ENCODE measurements at places on chromosomes 7 and 10.

DNA sequence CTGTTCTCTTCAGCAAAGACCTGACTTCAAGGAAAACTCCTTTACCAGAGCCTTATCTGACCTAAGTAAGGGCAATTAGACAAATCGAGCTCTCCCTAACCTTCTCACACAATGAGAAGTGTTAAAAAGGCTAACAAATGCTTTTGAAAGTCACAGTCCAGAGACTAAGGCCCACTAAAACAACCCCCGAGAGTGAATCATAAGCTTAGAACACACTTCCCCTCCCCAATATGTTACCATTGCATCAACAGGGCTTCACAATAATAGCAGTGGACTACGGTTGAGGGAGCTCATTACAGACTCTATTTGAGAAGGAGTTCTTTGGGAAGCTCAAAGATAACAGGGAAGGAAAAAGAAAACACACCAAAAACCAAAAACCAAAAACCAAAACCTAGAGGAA lies 28.6 kb upstream of the ZEB1 start:
- no peak for DNase-seq

- DNase-seq: peak; percentile 19
Measured at GRCh38 chr10:132526676-132527075, 10.9 kb upstream of the INPP5A start.

- no peak for DNase-seq
Measured at GRCh38 chr7:155729847-155730246, 82.4 kb downstream of the SHH start.

- no peak for DNase-seq
Measured at GRCh38 chr10:86801995-86802394, 45.6 kb downstream of the BMPR1A start.

GRCh38 chr10:79429751-79430150 lies 15.7 kb downstream of the ZCCHC24 start:
- no peak for DNase-seq

DNA sequence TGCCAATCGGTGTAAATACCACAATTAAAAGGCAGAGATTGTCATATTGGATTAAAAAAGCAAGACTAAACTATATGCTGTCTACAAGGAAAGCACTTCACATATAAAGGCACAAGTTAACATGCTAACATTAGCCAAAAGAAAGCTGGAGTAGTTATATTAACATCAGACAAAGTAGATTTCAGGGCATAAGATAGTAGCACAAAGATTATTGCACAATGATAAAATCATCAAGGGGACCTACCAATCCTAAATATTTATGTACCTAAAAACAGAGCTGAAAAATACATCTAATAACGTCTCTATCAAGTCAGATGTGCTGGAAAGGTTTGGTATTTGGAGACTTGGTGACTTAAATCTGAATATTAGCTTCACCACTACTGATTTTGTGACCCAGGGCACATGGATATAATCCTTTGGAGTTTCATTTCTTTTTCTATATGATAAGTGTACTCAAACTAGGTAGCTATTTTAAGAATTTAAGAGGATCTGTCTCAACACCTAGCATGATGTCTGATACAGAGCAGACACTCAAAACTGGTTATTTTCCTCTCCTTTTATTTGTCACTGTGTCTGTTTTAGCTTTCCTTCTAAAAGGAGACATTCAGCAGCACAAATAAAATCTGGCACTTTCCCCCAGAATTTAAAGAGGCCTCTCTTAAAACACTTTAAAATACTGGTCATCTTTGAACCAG lies 156.5 kb downstream of the DOCK4 start:
- no peak for DNase-seq

DNA sequence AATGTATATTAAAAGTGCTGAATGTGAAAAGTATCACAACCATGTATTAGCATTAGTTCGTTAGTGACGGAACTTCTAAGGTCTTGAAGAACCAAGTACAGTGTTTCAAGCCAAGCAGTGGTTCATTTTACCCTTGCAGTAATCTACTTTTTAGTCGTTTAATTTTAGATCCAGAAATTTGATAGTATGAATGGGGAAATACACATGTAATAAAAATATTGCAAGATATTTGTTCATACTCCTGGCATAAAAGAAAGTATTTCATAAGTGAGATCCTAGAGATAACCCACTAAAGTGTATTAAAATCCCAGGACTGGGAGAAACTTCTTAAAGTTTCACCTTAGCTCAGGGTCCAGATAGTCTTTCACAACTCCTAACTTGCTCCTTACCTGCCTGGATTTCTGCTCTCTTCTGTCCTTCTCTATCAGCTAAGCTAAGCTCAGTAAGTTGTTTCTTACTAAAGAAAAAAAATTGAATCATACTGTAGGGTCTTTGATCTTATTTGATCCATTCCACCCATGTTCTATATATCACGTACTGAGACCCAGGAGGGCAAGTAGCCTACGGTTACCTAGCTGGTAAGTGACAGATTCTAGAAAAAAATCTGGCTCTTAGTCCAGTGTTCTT lies 1.5 kb downstream of the BCAP29 start:
- no peak for DNase-seq

GRCh38 chr10:50788951-50789945 lies 49.5 kb downstream of the ASAH2B start:
- no peak for DNase-seq

- no peak for DNase-seq
Measured at GRCh38 chr7:80830010-80830409, 88.8 kb downstream of the SEMA3C start.

DNA sequence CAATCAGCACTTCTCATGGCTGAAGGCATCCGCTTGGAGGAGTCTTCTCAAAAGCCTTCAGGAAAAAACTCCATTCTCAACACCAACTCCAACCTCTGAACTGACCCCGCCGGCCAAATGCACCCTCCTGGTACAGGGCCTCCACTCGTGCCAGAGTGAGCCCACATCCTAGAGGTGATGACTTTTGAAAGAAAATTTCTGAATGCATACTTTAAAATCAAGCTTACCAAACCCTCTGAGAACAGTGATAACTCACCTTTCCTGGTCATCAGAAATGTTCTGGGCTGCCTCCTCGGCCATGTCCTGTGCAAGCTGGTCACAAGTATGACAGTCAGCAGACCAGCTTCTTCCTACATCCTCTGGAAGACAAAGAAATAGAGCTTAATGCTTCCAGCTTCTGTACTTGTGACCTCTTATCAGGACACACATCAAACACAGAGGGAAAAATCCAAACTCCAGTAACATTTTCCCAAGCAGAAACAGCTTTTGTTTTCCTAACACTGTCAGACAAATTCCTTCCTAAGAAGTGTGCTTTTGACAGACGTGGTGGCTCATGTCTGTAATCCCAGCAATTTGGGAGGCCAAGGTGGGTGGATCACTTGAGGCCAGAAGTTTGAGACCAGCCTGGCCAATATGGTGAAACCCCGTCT lies at the start of gene PKD1L1:
TSS of gene PKD1L1 (minus strand) at position 326 of the 650 bp plus-strand sequence. CDS start at position 300, 26 bp downstream.
- no peak for DNase-seq

- no peak for DNase-seq
Measured at GRCh38 chr7:47516386-47516785, 65.5 kb downstream of the TNS3 start.

- no peak for DNase-seq
Measured at GRCh38 chr10:43124574-43125273, 13.5 kb upstream of the CSGALNACT2 start.

DNA sequence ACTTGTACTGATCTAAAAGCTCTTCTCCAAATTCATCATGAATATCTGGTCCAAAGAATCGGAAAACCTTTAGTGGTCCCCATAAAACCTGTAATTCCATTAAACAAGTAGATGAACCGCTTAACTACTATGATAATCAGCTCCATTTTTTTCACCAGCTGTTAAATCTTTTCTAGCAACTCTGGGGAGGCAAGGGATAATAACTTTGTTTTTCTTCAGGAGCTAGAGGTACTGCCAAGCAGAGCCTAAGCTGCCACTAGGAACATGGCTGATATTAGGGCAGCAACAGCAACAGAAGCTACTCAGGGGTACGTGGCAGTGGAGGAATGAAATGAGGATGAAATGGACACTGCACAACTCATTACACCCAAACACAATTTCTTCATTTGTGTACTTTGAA lies 138.0 kb downstream of the SRPK2 start:
- no peak for DNase-seq

DNA sequence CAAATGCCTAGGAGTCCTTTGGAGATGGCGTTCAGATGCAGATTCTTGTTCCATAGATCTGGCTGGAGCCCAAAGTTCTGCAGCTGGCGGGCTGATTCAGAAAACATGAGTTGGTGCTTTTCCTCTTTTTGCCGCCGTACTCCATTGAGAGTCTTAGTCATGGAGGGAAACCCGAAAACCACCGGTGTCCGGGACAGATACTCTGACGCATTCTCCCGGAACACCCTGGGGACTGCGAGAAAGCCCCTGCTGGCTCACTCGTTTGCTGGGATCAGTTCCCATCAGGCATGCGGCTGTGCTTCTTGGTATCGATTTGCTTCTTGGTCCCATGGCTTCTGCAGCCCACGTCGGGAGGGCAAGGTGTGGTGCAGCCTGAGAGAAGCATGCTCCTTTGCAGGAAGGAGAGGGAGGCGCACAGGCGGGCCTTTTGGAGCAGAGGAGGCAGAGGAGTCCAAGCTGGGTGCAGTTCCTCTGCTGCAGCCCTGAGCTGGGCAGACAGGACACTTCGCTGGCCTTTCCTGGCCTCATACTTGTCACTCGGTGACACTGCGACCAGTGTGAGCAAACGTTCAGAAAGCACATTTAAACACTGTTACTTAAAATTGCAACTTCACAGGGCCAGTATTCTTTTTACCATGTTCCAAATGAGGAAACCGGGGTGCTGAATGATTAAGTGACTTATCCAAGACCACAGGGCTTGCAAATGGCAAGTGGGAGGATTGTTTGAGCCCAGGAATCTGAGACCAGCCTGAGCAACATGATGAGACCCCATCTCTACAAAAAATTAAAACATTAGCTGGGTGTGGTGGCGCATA lies 30.6 kb upstream of the PFKFB3 start:
- DNase-seq: no peak

- no peak for DNase-seq
Measured at GRCh38 chr7:119482209-119482608, 790.8 kb upstream of the KCND2 start.

DNA sequence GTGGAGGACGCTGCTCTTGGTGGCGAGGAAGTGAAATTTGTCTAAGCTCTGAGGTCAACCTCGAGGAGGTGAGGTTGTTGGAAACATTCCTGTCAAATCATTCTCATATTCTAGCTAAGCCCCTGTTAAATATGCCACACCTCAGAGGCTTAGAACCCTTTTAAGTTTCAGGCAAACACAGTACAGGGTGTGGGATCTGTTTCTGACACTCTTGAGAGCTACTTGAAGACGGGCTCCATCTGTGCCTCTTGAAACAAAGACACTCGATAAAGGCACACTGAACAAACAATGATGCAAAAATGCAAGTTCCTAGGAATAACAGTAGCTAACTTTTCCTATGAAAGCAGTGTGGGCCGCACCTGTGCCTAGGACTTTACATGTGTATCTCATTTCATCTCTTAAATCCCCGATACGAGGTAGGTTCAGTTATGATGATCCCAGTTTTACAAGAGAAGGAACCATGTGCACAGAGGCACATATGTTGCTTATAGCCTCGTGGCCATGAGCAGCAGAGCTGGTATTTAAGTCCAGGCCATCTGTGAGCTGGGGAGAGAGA lies 299.2 kb downstream of the CCDC3 start:
- DNase-seq: no peak

- DNase-seq: no peak
Measured at GRCh38 chr7:50212666-50213621, 91.6 kb upstream of the IKZF1 start.

DNA sequence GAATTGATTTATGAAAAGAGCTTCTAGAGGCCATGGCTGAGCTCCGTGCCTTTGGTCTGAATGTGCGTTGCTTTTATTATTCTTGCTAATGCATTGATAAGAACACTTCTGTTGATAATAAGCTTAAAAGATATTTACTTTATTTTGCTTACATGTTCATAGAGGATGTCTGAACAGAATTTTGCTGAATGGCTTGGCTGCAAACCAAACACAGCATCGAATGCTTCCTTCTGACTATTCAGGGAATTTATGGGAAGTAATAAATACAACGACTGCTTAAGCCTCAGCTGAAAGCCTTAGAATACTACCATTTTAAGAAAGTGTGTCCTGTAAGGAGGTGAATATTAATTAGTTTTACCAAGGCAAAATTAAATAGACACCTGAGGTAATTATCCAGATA lies 643.5 kb upstream of the POT1 start:
- DNase-seq: no peak

DNA sequence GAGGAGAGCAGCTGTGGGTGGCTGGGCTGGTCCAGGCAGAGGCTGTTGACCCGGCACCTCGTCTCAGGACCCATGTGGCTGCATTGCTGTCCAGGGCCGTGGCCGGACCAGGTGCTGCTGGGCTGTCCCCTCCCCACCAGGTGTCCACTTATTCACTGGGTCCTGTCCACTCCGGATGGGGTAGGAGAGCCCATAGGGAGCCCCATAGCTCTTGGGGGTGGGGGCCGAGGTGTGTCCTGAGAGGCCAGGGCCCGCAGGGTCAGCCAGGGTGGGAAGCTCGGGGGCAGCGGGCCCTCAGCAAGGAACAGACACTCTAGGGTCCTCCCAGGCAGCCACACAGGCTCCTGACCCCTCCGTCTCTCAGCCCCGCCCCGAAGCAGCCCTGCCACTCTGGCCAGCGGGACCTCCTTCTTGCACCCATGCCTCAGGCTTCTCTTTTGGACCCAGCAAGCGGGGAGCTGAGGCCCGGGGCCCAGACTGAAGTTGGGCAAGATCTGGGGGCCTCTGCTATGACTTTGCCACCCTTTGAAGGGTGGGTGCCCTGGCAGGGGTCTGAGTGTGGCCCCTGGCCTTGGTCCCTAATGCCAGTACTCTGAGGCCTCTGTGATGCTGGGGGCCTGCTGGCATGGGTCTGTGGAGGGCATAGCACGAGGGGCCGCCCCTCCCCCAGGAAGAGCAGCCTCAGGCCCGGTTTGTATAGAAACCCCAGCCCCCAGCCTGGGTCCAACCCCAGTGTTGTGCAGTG lies 86.4 kb downstream of the NKX6-2 start:
- DNase-seq: no peak

- DNase-seq: no peak
Measured at GRCh38 chr10:123669886-123670285, 3.7 kb downstream of the GPR26 start.

GRCh38 chr10:14812271-14812670 lies 25.6 kb downstream of the CDNF start:
- DNase-seq: no peak

- no peak for DNase-seq
Measured at GRCh38 chr7:144908943-144909556, 73.2 kb upstream of the TPK1 start.

- DNase-seq: no peak
Measured at GRCh38 chr10:29142516-29143314, 146.2 kb upstream of the LYZL1 start.
